ENCODE measurements at places on chromosomes 3 and 15. TPM values are rescaled to one million over a fixed set of nuclear protein-coding genes. Genes with fewer than 3 reads are reported as not detected.

LINGO1 gene
- total RNA-seq, result not detected

COLQ gene
- total RNA-seq, result 1.6 TPM

CHST13 gene
- total RNA-seq, result 0.09 TPM

CELSR3 gene
- 16.0 TPM for total RNA-seq

CEP19 gene
- total RNA-seq, result 3.7 TPM

THBS1 gene
- total RNA-seq, result 0.32 TPM

COL6A6 gene
- total RNA-seq, result not detected

FYCO1 gene
- 19.6 TPM for total RNA-seq

GABRB3 gene
- not detected for total RNA-seq

OR5H1 gene
- not detected for total RNA-seq

SH2D7 gene
- not detected for total RNA-seq

CHRNB4 gene
- not detected for total RNA-seq

KIF7 gene
- total RNA-seq, result 3.5 TPM

MRPL46 gene
- total RNA-seq, result 39.8 TPM

DLL4 gene
- 0.14 TPM for total RNA-seq

CYP11A1 gene
- not detected for total RNA-seq

ZNF445 gene
- total RNA-seq, result 22.6 TPM

PLCH1 gene
- total RNA-seq, result 0.09 TPM

SHF gene
- 16.3 TPM for total RNA-seq

XCR1 gene
- total RNA-seq, result 0.07 TPM

DPPA2 gene
- total RNA-seq, result not detected

ZNF80 gene
- 0.74 TPM for total RNA-seq

DISP2 gene
- 0.39 TPM for total RNA-seq

ADAMTS7 gene
- 7.2 TPM for total RNA-seq

PDZRN3 gene
- not detected for total RNA-seq

TUSC7 gene
- not detected for total RNA-seq

SKIC8 gene
- 51.2 TPM for total RNA-seq

CEP152 gene
- 26.2 TPM for total RNA-seq

ALDH1A2 gene
- total RNA-seq, result 1.2 TPM

FEZF2 gene
- total RNA-seq, result not detected

GCSAM gene
- 1.9 TPM for total RNA-seq

KCNH8 gene
- total RNA-seq, result not detected

GNAT1 gene
- not detected for total RNA-seq

ITIH1 gene
- not detected for total RNA-seq

ABI3BP gene
- 0.37 TPM for total RNA-seq

TMEM41A gene
- 23.5 TPM for total RNA-seq

CHCHD6 gene
- 9.1 TPM for total RNA-seq

CKMT1B gene
- total RNA-seq, result 0.32 TPM

LRRC31 gene
- 0.07 TPM for total RNA-seq

MST1 gene
- 11.1 TPM for total RNA-seq

POC1A gene
- 20.4 TPM for total RNA-seq

SPINT1 gene
- total RNA-seq, result 22.5 TPM

MAP3K13 gene
- total RNA-seq, result 14.7 TPM
